ENCODE measurements at places on chromosomes 16 and 17. TPM values are rescaled to one million over a fixed set of nuclear protein-coding genes. Genes with fewer than 3 reads are reported as not detected.

GRCh38 chr17:5033352-5034015 is 1.7 kb downstream of the SLC52A1 start:
- no peak for DNase-seq

- DNase-seq: no peak
Measured at GRCh38 chr16:83971165-83972130, 3.4 kb downstream of the NECAB2 start.

- no peak for DNase-seq
Measured at GRCh38 chr17:1256699-1257098, 13.5 kb upstream of the BHLHA9 start.

KRTAP1-1 gene
- total RNA-seq: not detected
